ENCODE measurements at places on chromosomes 3 and 15. TPM values are rescaled to one million over a fixed set of nuclear protein-coding genes. Genes with fewer than 3 reads are reported as not detected.

GRCh38 chr15:69504352-69505040 lies 51.9 kb downstream of the RPLP1 start:
- H3K27ac ChIP-seq: no peak overlapping the region
- no peaks in the 10 kb centered on the region for H3K4me1 ChIP-seq
- no peaks in the 10 kb centered on the region for H3K36me3 ChIP-seq
- no peaks in the 10 kb centered on the region for H3K27me3 ChIP-seq
- no peak overlapping the region for H3K4me3 ChIP-seq
- no peak for DNase-seq

DNA sequence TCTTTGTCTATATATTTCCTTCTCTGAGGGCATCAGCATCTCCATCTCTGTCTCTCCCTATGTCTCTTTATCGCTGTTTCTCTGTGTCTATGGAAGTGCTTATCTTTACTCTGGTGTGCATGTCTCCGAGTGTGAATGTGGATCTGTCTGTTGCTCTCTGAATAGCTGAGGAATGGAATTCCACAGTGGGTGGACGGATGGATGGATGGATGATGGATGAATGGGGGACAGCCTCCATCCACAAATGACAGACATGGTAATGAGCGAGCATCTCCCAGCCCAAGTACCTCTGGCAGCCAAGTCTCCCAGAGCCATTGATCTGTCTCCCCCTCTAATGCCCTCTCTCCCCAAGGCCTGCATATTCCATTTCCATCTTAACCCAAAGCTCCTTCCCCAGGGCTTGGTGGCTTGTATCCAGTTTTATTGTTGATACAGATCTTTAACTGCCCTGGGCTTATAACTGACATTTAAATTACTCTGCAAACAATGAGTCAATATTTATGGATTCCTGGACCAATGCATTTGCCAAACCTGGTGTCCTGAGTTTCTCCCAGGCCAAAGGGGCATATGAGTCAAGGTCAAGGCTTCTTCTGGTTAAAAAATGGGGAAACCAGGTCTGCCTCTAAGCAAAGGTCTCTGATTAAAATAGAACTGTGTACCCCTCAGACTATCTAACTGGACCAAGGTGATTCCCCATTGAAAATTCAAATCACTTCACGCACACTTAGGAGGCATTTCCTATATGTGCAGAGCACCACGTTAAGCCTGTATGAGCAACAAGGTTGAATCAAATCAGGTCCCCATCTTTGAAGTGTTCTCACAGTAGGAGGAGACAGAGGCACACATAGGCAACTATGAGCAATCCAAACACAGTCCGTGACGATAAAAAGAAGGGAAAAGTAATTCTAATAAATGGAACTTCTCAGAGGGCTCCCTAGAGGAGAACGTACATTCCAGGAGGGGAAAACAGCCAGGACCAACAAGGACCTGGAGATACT lies 109.9 kb downstream of the TLE3 start:
- H3K4me1 ChIP-seq: no peaks in the 10 kb centered on the region
- DNase-seq: no peak
- no peaks in the 10 kb centered on the region for H3K27me3 ChIP-seq

GRCh38 chr3:77380136-77380535 lies 340.2 kb downstream of the ROBO2 start:
- H3K27ac ChIP-seq: no peak overlapping the region
- no peak for DNase-seq
- H3K36me3 ChIP-seq: no peaks in the 10 kb centered on the region
- no peaks in the 10 kb centered on the region for H3K4me1 ChIP-seq
- H3K27me3 ChIP-seq: no peaks in the 10 kb centered on the region

DNA sequence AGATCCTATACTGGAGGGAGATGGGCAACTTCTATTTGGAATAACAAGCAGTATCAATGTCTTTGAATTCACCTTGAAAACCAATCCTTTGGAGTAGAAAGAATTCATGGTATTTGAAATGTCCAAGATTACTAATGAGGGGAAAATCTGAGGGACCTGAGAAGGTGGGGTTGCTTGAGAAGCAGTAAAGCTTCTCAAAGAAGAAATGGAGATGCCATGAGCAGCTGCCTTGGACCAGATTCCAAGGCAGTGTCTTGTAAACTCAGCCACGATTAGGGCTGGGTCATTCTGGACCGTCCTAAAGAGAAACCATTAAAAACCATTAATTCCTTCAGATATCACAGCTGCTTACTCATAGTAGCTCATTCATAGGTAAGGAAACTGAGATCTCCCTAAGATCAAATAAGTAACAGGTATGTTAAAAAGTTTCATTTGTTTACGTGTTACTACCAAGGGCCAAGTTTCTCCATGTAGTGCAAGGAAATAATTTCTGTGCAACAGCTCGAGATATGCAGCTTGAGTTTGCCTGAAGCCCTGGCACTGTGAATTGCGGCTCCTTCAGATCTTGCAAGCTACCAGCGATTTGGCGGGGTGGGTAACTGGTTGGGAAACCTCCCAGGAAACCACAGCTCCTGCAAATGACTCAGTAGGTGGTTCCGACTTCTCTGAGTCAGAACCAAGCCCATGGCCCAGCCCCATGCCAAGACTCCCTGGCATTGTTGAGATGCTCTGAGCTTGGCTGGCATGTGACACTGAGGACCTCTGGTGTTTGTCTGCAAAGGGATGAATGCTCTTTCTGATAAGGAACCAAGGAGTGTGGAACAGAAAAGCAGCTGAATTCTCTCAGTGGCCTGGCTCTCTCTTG lies 296.8 kb downstream of the RORA start:
- H3K4me1 ChIP-seq: no peaks in the 10 kb centered on the region
- no peaks in the 10 kb centered on the region for H3K36me3 ChIP-seq
- no peaks in the 10 kb centered on the region for H3K27me3 ChIP-seq
- no peak for DNase-seq
- no peak overlapping the region for H3K4me3 ChIP-seq

DNA sequence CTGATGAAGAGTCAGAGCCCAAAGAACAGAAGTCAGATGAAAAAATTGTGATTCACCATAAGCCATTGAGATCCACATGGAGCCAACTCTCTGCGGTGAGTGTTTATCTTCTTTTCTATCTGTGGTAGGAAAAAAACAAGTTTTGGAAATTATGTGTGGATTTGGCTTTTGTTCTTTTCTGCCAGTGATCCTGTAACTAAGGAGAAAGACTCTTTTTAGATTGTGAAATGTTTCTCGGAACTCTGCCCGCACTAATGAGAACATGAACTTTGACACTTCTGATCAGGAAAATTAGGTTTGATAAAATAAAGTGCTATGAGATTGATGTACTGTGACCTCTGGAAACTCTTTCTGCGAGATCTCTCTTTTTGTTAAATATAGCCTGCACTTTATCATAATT lies 8.4 kb downstream of the ARHGEF26 start:
- H3K36me3 ChIP-seq: peaks cover 9% of the 10 kb centered on the region
- H3K27ac ChIP-seq: peak overlapping the region; percentile 6
- H3K4me3 ChIP-seq: no peak overlapping the region
- DNase-seq: no peak
- no peaks in the 10 kb centered on the region for H3K4me1 ChIP-seq

GRCh38 chr15:88512601-88513000 lies 33.9 kb downstream of the DET1 start:
- H3K4me1 ChIP-seq: no peaks in the 10 kb centered on the region
- H3K27ac ChIP-seq: peak overlapping the region; percentile 9
- no peaks in the 10 kb centered on the region for H3K36me3 ChIP-seq

- H3K27me3 ChIP-seq: no peaks in the 10 kb centered on the region
- no peaks in the 10 kb centered on the region for H3K4me1 ChIP-seq
- no peak for DNase-seq
- no peak overlapping the region for H3K4me3 ChIP-seq
Observed at GRCh38 chr15:86231864-86232721, 152.4 kb downstream of the AGBL1 start.

- H3K27ac ChIP-seq: no peak overlapping the region
- H3K4me3 ChIP-seq: no peak overlapping the region
- no peaks in the 10 kb centered on the region for H3K4me1 ChIP-seq
- H3K27me3 ChIP-seq: no peaks in the 10 kb centered on the region
- H3K36me3 ChIP-seq: no peaks in the 10 kb centered on the region
- no peak for DNase-seq
Observed at GRCh38 chr3:89584398-89584797, 477.0 kb downstream of the EPHA3 start.

RPUSD3 gene
- 43.1 TPM for total RNA-seq

DNA sequence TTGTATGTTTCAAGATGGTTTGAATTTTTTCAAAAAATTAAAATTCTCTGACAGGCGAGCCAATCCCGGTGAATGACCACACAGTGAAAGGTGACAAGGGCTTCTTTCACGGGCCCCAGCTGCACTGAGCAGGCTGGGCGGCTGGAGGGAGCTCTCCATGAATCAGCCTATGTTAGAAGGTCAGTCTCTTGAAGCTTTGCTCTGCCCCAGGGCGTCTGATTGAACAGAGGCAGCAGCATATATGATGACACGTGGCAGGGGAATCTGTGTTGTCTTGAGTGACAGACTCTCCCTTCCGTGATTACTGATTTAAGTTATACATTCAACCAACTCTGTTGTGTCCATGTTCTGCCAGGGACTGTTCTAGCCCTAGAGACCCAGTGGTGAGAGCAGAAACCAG lies 51.5 kb downstream of the ISG20 start:
- H3K27me3 ChIP-seq: no peaks in the 10 kb centered on the region
- DNase-seq: no peak
- no peak overlapping the region for H3K27ac ChIP-seq
- no peaks in the 10 kb centered on the region for H3K4me1 ChIP-seq
- no peaks in the 10 kb centered on the region for H3K36me3 ChIP-seq
- no peak overlapping the region for H3K4me3 ChIP-seq

GABRA5 gene
- not detected for total RNA-seq

TRAK1 gene
- 139 TPM for total RNA-seq

DNA sequence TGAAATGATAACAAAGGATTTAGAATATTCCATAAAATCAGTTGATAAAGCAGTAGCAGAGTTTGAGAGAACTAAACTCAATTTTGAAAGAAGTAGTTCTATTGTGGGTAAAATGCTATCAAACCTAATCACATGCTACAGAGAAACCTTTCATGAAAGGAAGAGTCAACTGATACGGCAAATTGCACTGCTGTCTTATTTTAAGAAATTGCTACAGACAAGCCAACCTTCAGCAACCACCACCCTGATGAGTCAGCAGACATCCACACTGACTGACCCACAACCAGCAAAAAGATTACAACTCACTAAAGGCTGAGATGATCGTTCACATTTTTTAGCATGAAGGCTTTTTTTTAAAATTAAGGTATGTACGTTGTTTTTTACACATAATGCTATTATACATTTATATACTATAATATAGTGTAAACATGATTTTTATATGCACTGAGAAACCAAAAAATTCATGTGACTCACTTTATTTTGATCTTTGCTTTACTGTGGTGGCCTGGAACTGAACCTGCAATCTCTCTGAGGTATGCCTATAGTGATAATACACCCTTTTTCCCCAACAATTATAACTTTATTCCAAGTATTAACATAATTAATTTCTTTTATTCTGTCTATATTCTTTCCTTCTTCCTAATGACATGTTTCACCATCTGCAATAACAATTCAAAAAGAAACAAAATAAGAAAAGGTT lies 109.9 kb downstream of the TBC1D5 start:
- H3K36me3 ChIP-seq: no peaks in the 10 kb centered on the region
- H3K4me3 ChIP-seq: no peak overlapping the region
- H3K4me1 ChIP-seq: no peaks in the 10 kb centered on the region
- H3K27ac ChIP-seq: no peak overlapping the region
- H3K27me3 ChIP-seq: no peaks in the 10 kb centered on the region
